ENCODE measurements at places on chromosomes 2 and 18. TPM values are rescaled to one million over a fixed set of nuclear protein-coding genes. Genes with fewer than 3 reads are reported as not detected.

The UGT1A3 gene
- total RNA-seq = not detected

The LOXL3 gene
- 3.0 TPM for total RNA-seq

DNA sequence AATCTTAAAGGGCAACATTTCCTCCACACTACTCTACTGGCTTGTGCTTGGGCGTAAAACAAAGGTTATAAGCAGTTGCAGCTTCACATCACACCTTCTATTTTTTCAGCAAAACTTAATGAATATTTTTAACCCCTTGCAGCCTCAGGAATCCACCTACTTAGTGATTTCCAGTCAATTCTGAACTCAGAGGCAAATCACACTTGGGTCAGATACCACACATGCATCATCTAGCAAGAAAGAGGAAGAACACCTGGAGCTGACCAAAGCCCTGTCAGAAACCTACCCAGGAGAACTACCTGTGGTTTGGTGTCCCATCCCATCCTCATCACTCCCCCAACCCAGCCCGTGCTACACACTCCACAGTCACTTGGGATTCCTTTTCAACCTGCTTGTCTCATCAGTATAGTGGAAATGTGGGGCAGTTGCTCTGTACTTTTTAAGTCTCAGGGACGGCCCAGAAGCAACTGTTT lies 25.5 kb downstream of the PIAS2 start:
- no peak for DNase-seq

GRCh38 chr2:234989183-234989701 lies 37.4 kb downstream of the SH3BP4 start:
- peak; percentile 98 for DNase-seq

DNA sequence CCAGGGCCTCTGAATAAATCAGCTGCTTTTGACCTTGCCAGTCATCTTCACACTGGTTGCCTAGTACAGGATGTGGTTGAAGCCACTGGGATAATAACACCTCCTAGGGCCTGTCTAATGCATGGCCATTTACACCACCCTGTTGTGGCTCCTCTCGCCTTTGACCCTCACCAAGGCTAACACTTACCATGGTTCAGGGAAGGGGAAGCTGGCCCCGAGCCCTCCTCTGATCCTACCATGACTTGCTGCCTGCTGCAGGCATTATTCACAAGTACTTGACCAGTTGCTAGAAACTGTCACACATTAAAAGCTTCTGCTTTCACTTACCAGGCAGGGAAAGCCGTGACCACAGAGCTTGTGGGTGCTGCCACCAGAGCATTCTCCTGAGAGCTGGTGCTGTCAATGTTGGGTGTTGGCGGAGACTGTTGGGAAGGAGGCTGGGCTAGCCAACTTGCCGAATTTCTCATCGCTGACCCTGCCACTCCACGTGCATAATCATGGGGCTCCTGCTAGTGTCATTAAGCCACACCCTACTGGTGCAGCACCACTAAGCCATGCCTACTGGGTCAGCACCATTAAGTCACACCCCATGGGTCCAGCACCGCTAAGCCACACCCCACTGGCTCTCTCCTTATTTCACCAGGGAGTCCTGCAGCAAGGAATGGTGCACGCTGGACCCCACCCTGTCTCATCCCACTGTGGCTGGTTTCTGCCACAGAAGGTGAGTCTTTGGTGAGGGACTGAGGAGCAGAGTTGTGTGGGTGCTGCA lies 47.0 kb upstream of the TTC39C start:
- DNase-seq = no peak

- peak; percentile 99 for DNase-seq
Measured at GRCh38 chr2:238288650-238289573, 502 bp upstream of the PER2 start.
